ENCODE measurements at places on chromosomes 3 and 15. TPM values are rescaled to one million over a fixed set of nuclear protein-coding genes. Genes with fewer than 3 reads are reported as not detected.

- no peak for DNase-seq
These were observed 3.0 kb downstream of the PPM1L start for GRCh38 chr3:160758929-160759577.

DNA sequence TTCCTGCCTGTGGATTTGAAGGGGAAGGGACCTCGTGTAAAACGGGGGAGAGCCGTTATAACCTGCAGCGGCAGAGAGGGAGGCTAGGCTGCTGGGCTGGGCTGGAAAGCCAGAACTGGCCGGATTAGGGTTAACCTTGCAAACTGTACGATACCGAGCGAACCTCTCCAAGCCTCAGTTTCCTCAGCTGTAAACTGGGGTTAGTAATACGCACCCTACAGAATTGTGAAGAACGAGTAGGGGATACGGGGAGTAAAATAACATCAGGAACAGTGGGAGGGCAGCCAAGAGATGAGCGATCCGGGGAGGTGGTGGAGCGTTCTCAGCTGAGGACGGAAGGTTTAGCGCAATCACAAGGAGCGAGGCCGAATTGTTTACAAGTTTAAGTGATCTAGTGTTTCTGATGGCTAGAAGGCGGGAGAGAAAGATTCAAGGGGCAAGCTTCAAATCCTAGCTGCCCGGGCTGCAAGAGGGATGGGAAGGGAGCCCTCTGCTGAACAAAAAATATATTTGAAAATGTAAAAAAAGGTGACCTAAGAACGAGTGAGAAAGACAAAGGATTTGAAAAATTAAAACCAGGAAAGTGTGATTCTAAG is 768 bp upstream of the SEMA5B start:
- peak; percentile 46 for DNase-seq

GRCh38 chr3:151265166-151265565 is 13.2 kb downstream of the P2RY14 start:
- DNase-seq, result no peak

DNA sequence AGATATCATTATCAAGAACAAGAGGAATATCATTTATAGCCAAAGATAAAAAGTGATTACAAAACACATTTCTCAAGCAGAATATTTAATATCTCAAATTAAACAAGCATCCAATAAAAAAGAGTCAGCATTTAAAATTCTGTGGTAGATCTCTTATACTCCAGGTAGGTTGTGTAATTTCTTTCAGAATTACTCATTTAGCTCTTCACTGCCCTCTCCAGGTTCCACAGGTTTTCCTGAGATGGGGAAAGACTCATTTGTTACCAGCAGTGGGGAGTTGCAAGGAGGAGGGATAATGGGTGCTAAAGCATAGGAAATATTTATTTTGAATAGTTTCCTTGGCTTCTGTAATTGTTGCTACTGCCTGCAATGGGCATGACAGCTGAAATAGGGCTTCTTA is 83.1 kb upstream of the RASGRP1 start:
- no peak for DNase-seq

DNA sequence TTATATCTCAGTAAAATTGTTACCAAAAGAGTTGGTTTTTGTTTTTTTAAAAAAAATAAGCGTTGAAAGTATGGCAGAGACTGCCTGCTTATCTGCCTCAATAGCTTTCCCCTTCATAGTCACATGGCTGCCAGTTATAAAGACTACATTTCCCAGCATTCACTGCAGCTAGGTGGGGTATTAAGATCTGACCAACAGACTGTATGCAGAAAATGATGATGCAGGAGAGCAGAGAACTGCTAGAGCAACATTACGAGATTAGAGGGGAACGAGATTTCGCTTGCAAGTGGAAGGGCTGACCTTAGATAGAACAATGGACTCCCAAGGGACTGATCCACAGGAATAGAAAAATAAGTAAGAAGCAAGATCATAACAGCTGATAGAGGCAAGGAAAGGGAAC is 14.3 kb downstream of the RHOA start:
- no peak for DNase-seq

- DNase-seq, result no peak
These were observed 7.4 kb upstream of the SST start for GRCh38 chr3:187677604-187678003.

GRCh38 chr3:82587174-82587573 is 825.7 kb upstream of the GBE1 start:
- DNase-seq, result no peak

- no peak for DNase-seq
These were observed 233.1 kb downstream of the ZIC4 start for GRCh38 chr3:147173257-147173656.

- DNase-seq, result no peak
These were observed 65.9 kb upstream of the POMGNT2 start for GRCh38 chr3:43171748-43172147.

GRCh38 chr3:111859061-111859973 is at the start of gene PHLDB2:
Gene PHLDB2 (plus strand): TSS chr3:111859265. CDS start chr3:111884078, 24,813 bp downstream.
- peak; percentile 89 for DNase-seq

DNA sequence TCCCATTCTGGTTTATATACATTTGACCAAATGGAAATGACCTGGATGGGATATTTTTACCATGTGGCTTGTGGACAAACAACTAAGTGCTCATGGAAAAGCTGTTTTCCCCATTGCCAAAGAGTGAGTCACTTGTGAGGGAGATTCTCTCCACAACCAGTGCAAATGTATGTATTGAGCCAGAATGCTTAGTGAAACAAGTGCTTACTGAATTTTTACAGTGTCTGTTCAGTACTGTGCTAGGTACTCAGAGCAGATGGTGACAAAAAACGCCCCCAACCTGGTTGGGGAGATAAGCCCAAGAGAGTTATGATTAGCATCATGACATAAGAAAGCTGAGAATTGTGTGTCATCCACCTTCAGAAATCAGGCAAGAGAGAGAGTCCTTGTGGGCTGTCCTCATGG is 2.3 kb downstream of the CHP1 start:
- no peak for DNase-seq

- no peak for DNase-seq
These were observed 49.3 kb downstream of the STRIT1 start for GRCh38 chr3:155244216-155244615.

GRCh38 chr15:68792901-68793766 is 27.6 kb downstream of the ANP32A start:
- DNase-seq, result no peak

- DNase-seq, result no peak
These were observed 37.0 kb downstream of the ZNF710 start for GRCh38 chr15:90037961-90038631.

DNA sequence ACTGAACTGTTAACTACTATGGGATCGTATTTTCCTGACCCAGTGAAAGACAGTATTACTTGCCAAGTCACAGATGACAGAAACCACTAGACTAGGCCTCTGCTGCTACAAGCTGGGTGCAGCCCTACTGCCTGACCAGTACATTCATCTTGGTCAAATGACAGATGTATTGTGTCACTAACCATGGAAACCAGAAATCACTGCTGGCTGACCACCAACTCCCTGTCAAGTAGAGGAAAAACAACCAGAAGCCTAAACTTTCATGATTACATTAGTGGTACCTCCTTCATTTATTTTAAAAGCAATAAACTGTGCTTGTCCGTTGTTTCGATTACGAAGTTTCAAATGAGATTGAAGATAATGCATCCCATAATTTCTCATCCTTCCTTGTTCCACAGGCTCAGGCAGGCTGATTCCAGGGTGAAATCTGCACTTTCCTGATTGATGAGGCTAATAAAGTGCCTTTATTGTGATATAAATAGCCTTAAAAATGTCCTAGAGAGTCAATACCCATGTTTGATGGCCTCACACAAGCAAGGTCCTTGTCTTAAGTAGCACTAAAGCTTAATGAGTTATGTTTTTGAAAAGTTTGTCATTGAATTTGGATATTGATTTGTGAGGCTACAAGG is 309.7 kb downstream of the LSAMP start:
- no peak for DNase-seq

DNA sequence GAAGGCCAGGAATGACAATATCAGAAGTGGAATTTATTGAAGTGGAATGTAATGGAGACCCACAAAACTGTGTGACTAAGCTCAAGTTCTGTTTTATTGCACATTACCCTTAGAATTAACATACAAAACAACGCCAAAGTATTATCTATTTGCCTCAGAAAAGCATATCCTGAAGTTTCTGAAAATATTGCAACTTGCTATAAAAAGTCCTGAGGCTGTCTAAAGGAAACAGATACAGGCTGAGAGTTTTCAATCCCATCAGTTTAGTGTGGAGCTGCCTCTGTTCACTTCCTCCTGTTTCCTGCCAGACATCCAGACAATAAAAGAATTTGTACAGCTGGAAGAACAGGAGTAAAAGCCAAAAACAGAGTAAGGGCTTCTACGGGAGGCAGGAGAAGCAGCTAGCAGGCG is 108.8 kb downstream of the FBN1 start:
- DNase-seq, result no peak

DNA sequence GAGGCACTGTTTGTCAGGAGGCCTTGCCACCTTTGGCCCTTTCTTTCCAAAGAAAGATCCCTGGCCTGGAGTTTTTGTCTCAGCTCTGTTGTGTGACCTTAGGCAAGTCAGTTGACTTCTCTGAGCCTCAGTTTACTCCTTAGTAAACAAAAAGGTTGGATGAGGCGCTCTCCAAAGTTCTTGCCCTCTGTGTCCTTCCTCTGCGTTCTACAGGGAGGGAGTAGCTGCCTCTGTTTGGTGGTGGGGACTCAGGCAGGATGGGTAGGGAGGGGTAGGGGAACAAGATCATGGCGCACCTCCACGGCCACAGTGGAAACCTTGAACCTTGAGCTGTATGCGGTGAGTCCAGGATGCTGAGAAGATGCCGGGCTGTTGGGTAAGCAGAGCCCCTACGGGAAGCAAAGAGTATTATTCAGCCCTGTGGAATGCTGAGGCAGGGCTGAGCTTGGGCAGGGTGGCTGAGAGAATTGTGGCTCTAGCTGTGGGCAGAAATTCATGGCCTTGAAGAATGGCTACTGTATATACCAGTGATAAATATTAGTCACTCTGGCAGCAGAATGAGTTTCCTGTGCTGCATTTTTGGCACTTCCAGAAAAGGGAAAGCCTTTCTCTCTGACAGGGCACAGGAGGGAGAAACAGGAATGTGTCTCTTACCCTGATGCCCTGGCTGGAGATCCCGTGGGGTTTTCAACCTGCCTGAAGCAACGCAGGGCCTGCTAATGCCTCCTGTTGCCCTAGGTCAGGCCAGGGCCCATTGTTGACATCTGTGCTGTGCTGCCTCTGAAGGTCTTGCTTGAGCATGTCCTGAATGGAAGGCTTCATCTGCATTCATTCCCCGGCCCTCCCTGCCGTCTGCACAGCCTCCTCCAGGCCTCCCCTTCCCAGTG is 39.9 kb downstream of the SMAD3 start:
- peak; percentile 96 for DNase-seq

GRCh38 chr15:73951601-73952000 is 25.3 kb downstream of the LOXL1 start:
- DNase-seq, result no peak

- peak; percentile 89 for DNase-seq
These were observed 43.6 kb upstream of the CTSH start for GRCh38 chr15:78988361-78988911.

GRCh38 chr15:34010921-34011320 is 28.1 kb downstream of the AVEN start:
- no peak for DNase-seq

GRCh38 chr3:98331329-98331728 is 22.3 kb upstream of the OR5K4 start:
- DNase-seq, result no peak

DNA sequence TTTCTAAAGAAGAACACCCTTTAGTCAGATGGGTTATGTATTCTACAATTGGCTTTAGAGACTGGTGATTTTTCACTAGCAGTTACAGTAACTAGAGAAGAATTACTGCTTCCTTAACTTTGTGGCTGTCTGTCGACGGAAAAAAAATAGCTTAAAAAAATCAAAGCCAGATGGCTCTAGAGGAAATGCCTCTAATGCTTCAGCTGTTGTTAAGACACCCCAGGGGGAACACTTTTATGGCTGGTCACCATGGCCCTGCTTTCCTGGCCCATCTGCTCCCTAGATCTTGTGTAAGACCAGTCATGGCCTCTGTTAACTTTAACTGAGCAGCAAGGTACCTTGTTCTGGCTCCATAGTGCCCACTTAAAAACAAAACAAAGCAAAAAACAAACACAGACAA is 198.6 kb upstream of the PLSCR5 start:
- no peak for DNase-seq

GRCh38 chr15:88744548-88745020 is 58.7 kb upstream of the ACAN start:
- DNase-seq, result no peak

GRCh38 chr3:62670351-62670750 is 204.9 kb downstream of the CADPS start:
- no peak for DNase-seq

C3orf38 gene
- total RNA-seq, result 12.8 TPM

XCR1 gene
- 0.18 TPM for total RNA-seq

EXD1 gene
- 0.70 TPM for total RNA-seq

GOLGA6L4 gene
- total RNA-seq, result 1.8 TPM

C3orf85 gene
- total RNA-seq, result not detected

NPAP1 gene
- not detected for total RNA-seq

ADAMTSL3 gene
- total RNA-seq, result 3.2 TPM

COMMD2 gene
- total RNA-seq, result 74.7 TPM

FRMD4B gene
- 10.2 TPM for total RNA-seq

Data from PC-9 (cell line).